ENCODE measurements at places on chromosomes 7 and 10.

GRCh38 chr7:149866139-149866778 is 7.5 kb upstream of the ATP6V0E2 start:
- DNase-seq: no peak

- no peak for DNase-seq
These were observed 6.3 kb downstream of the NDUFB2 start for GRCh38 chr7:140702774-140703173.

DNA sequence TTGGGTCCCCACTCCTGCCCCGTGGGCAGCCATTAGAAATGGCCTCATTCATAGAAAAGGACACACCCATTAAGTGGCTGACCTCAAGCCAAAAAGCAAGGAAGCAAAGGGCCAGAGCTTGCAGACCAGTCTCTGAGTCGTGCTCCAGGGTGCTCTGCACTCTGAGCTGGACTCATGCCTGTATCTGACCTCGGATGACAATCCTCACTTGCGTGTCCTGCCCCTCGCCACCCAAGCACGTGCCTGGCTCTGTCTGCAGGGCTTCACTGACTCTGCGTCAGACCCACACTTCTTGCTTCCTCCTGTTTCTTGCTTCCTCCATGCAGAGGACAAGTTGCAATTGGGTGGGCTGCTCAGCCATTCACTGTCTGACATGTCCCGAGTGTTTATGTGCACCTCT is 138.8 kb downstream of the OAT start:
- DNase-seq: no peak

GRCh38 chr10:30116041-30116491 is 56.7 kb upstream of the JCAD start:
- DNase-seq: no peak

DNA sequence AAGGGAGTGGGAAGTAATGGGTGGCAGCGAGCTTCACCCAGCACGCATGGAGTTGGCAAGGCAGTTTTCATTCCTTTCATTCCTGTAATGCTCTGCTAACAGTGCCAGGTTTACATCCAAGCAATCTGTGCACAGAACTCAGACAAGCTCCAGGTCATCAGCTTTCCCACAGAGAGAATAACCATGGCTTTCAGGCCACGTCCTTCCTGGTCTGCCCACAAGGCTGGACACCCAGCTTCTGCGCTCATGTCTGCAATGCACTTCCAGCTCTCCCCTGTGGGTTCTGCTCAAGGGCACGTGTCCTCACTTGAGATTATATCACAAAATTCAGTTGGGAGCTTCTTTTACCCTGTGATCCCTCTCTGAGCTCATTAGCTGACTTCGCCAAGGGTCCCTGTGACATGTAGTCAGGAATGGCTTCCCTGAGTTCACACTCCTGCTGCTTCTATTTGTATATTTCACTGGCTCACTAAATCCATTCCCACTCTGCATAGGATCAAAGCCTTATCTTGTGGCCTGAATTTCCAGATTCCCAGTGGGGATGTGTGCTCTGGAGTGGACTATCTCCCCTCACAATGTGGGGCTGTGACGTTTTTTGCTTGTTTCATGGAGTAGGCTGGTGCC is 18.6 kb downstream of the AKR1C2 start:
- no peak for DNase-seq

DNA sequence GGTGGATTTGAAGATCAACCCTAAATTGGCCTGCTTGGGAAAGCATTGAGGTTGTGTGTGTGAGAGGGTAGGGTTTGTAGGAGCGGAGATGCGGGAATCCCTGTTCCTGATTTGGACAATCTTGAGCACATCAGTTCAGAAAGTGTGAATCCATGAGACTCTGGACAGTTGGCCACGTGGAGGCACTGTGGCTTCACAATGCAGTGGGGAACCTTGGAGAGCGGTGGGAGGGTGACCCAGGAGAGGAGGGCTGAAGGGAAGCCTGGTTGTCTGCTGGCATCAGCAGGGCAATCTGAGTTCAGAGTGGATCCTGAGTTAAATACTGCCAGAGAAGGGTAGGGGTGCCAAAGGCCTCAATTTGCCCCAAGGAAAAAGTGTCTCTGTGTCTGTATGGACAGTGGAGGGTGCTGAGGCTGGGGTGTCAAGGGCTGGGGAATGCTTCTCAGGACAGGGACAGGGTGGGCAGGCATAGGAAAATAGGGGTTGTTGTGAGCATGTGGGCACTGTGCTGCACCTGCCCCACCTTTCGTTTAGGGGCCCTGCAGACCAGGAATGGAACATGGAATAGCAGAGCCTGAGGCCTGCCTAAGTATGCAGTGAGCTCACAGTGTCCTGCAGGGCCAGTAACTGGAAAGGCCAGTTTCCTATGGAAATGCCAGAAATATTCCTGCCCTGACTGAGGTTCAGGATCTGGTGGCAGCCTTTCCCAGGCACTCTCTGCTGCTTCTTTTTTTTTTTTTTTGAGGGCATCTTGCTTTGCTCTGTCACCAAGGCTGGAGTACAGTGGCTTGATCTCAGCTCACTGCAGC is 162.9 kb upstream of the PRSS58 start:
- DNase-seq: peak; percentile 12

GRCh38 chr10:88831709-88832108 is 19.9 kb downstream of the ANKRD22 start:
- no peak for DNase-seq

GRCh38 chr10:131961047-131961776 is 20.5 kb downstream of the BNIP3 start:
- DNase-seq: no peak

GRCh38 chr10:43084812-43085211 is 7.9 kb downstream of the RET start:
- no peak for DNase-seq

GRCh38 chr10:80433134-80433533 is 21.0 kb upstream of the TSPAN14 start:
- DNase-seq: no peak

DNA sequence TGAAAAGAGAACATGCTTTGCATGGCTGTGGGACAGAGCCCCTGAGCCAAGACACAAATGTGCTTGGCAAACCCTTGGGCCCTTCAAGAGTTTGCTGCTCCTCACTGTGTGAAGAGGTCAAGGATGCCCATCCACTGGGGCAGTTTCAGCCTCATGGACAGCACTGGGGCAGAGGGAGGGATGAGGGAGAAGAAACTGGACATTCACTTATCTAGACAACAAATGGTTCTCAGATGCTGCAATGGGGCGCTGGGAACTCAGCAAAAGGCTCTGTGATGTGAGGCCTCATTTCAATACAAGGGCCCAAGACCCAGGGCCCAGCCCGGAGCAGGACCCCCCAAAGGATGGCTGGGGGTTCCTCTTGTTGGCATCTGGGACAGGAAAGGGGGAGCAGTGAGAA is 49.1 kb downstream of the EBF3 start:
- no peak for DNase-seq

DNA sequence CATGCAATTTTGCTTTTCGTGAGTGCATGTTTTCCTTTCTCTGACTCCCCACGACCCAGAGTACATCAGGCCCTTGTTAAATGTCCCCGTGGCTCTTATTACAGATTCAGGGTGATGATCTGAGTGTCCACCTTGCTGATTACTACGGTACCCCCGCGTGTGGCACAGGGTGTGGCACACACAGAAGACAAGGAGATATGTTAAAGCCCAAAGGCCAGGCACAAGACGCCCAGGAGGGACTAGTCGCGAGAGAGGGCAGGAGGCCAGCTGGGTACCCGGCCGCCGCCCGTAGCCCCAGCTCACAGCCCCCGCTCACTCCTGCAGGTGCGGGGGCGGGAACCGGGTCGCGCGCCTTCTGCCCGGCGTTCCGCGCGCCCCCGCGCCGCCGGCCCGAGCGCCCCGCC is 281 bp upstream of the EXOC6 start:
- no peak for DNase-seq

GRCh38 chr7:32479574-32480200 is 10.5 kb downstream of the LSM5 start:
- peak; percentile 33 for DNase-seq

DNA sequence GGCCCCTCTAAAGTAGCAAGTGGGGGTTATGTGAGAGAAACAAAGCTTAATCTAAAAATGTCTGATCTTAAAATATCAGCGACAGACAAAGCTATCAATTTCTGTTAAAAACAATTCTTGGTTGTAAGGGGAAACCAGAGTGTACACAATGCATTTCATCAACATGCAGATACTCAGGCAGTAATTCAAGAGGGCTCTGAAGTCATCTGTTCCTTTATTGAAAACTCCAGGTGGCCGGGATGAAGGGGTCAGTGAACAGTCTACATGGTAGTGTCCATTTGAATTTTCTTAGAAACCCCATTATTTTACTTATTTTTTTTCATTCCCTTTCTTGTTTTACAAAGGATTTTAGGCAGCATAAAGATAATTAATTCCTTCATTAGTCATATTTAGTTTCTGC is 36.7 kb upstream of the BTBD16 start:
- no peak for DNase-seq

GRCh38 chr10:97538839-97539238 is 33.7 kb upstream of the ANKRD2 start:
- DNase-seq: no peak

GRCh38 chr7:26592011-26592410 is 272.4 kb downstream of the SKAP2 start:
- no peak for DNase-seq

DNA sequence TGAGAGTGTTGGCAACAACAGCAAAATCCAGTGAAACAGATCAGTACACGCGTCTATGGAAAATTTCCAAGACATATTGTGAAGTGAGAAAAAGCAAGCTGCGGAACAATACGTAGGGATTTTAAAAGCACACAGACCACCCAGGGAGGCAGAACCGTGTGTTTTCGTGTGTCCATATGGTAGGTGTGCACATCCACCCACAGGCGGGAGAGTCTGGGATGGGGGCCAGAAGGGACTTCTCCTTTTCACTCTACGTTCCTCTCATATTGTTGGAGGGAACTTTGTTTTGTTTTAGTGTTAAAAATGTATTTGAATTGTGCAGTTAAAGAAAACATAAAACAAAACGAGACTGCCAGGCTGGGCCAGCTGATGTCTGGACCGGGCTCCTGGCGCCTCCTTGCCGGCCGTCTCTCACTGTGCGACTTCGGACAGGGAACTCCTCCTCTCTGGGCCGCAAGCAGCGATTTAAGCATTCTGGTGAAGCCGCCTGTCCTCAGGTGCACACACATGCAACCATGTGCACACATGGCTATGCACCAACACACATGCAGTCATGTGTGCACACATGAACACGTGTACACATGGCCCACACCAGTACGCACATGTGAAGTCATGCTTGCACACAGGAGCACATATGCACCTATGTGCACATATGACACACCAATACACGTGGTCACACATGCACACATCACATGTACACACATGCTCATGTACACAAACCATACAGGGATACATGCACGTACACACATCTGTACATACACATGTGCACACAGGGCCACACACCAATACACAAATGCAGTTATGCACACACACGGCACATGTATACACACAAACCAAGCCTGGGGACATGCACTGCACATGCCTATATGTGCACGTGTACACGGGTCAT is 141.1 kb downstream of the ELFN1 start:
- no peak for DNase-seq

- no peak for DNase-seq
These were observed 38.1 kb upstream of the LANCL2 start for GRCh38 chr7:55326945-55327626.

DNA sequence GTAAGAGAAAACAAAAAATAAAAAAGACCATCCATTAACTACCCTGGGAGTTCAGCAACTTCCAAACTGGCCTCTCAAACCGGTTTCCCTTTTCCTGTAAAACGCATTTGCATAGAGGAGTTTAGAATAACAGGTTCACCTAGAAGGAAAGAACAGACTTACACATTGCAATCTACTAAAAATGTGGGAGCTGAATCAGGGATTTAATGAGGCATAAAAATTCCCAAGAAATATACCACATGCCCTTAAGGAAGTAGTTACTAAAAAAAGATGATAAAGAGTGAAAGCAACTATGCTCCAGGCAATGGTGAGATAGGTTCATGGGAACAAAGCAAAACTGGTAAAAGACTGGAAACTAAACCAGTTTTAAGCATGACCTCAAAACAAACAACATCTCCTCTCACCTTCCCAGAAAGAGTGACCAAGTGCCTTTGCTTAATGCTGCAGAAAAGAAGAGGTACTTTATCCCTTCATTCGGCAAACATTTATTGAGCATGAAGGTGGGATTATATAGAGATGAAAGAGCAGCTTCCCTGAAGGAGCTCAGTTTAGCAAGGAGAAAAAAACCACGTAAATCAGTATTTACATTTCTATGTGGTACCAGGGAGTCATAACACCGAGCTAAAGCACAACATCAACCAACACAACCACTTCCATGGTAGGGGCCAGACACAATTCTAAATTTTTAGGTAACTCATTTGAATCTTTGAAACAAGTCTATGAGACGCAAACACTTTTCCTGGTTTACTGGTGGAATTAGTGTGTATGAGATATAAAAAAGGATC is 152.8 kb downstream of the SGMS1 start:
- DNase-seq: no peak

- no peak for DNase-seq
These were observed 658 bp downstream of the DMBT1 start for GRCh38 chr10:122561212-122561611.

- DNase-seq: no peak
These were observed 52.9 kb upstream of the CACNB2 start for GRCh38 chr10:18087355-18087754.

GRCh38 chr10:132027423-132027983 is 38.2 kb upstream of the JAKMIP3 start:
- DNase-seq: no peak

GRCh38 chr7:114789871-114790311 is 132.0 kb upstream of the MDFIC start:
- DNase-seq: no peak

GRCh38 chr7:47354831-47355541 is 226.9 kb downstream of the TNS3 start:
- DNase-seq: no peak

GRCh38 chr10:127368101-127368500 is 171.7 kb upstream of the INSYN2A start:
- DNase-seq: no peak

GRCh38 chr7:142773937-142774744 is 3.4 kb downstream of the PRSS2 start:
- DNase-seq: no peak

- no peak for DNase-seq
These were observed 31.8 kb downstream of the RAMP3 start for GRCh38 chr7:45189151-45189970.

DNA sequence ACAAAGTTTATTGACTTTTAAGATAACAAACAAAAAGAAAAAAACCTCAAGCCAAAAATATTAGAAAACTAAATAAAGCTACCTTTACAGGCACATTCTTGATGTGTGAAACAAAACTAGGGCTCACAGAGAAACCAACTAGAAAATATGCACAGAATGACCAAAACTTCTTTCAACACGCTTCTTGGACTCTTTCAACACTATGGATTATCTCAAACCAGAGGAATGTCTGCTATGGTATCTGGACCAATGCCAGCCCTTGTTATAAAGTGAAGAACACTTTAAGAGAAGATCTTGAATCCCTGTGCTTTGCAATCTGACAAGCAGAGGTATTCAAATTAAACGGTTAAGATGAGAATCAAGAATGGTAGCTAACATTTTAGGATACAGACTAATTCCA is 76.6 kb downstream of the DNAJC1 start:
- no peak for DNase-seq

Data from NCI-H1930 (cell line).